Fibroblast of skin of right biceps (primary cell): ENCODE measurements at places on chromosomes 7 and 10.

- no peak for DNase-seq
Observed at GRCh38 chr7:46363688-46364087, 442.6 kb upstream of the IGFBP3 start.

- DNase-seq = peak; percentile 100
Observed at GRCh38 chr7:25854608-25855497, 297.1 kb upstream of the NFE2L3 start.

- no peak for DNase-seq
Observed at GRCh38 chr10:131149586-131149985, 161.9 kb downstream of the TCERG1L start.

- no peak for DNase-seq
Observed at GRCh38 chr10:100192350-100192749, 6.5 kb upstream of the ERLIN1 start.

GRCh38 chr7:17903337-17903736, 37.0 kb downstream of the SNX13 start:
- no peak for DNase-seq

- DNase-seq = no peak
Observed at GRCh38 chr7:70439651-70440050, 692.3 kb upstream of the GALNT17 start.

GRCh38 chr10:96768136-96768535, 47.8 kb upstream of the PIK3AP1 start:
- DNase-seq = no peak

GRCh38 chr10:49309691-49310411, 10.9 kb downstream of the C10orf71 start:
- no peak for DNase-seq

DNA sequence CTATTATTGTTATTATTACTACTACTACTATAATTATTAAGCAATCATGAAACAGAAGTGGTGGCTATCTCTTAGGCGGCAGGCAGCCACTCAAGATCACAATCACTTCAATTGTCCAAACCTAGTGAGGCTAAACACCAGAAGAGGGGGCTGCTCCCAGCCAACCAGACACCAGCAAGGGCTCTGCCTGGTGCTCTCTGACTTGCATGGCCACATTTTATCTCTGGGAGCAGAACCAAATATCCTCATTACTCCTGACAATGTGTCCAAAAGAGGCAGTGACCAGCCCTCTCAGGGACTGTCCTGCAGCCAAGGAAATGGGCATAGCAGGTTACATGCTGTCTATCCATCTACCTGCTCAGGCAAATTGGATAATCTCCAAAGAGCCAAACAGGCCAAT, 187.4 kb upstream of the PDE1C start:
- no peak for DNase-seq

DNA sequence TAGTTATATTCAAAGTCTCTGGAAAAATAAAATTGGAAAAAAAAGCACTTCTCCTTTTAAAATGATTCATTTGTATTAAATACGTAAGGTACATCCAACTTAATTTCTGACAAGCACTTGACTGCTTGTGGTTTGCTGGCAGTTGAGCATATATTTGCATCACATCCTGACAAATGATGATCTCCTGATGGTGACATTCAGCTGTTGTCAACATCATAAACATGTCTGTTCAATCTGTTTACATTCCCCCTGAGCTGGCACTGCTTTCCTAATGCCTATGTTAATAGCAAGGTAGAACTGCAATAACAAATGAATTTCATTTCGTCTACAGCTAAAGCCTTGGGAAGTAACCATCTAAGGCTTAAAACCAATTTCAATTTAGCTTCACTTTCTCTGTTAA, 24.4 kb downstream of the TSPAN12 start:
- no peak for DNase-seq

GRCh38 chr7:87219545-87220025, at the start of gene TMEM243:
TMEM243 (minus strand) TSS chr7:87219732; CDS start chr7:87219503, 229 bp downstream.
- peak; percentile 76 for DNase-seq

DNA sequence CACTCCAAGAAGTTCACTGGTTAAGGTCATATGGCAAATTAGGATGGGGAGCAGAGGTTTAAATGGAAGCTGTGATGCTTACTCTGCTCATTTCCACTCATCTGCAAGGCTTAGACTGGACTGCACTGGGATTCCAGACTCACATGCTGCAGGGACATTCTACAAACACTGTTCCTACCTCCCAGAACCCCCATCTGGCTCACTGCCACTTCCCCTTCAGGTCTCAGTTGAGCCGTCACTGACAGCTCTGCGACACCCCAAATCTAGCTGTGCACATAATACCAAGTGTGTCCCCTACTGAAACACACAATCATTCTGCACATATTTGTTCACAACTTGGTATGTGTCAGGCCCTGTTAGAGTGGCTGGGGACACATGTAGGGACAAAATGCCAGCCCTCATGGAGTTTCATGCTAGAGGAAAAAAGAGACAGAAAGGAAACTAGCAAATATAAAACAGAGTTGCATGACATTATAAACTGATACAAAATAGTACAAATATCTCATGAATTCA, 5.4 kb downstream of the PRKCQ start:
- no peak for DNase-seq

- DNase-seq = no peak
Observed at GRCh38 chr7:2510909-2511768, 8.4 kb upstream of the LFNG start.

DNA sequence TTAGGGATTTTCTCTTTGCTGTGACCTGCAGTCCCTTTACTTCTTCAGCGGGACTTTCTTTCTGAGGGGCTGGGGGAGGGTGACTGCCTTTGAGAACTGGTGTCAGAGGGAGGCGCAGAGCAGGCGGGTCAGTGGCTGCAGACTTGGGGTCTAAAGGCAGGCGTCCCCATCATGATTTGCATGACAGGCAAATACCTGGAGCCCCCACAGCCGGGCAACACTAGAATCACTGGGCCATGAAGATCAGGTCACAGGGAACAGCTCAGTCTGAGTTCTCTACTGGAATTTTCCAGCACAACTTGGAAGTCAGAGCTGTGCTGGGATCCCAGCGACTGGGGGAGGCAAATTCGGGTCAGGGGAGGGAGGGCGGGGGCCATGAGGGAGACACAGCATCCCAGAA, 29.2 kb upstream of the PITRM1 start:
- DNase-seq = no peak

DNA sequence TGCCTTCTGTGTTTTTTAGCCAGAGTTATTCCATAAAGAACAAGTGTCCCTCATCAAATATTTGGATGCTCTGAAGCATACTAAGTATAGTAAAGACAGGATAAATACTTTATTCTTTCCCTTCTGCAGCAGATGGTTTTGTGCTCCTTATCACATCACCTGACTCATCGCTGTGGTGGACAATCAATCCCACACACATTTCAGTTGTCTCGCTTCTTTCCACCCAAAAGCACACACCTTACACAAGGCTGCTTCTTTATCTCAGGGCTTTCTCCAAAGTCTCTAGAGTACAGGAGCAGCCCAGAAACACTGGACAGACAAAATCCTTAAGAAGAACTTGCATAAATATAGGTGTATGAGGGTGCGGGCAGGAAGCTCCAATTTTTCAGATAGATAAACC, 43.4 kb downstream of the IGF2BP3 start:
- no peak for DNase-seq

- DNase-seq = peak; percentile 100
Observed at GRCh38 chr7:134778941-134779740, at the start of gene CALD1. CALD1 (plus strand) TSS chr7:134779634; CDS start chr7:134867734, 88,100 bp downstream.

DNA sequence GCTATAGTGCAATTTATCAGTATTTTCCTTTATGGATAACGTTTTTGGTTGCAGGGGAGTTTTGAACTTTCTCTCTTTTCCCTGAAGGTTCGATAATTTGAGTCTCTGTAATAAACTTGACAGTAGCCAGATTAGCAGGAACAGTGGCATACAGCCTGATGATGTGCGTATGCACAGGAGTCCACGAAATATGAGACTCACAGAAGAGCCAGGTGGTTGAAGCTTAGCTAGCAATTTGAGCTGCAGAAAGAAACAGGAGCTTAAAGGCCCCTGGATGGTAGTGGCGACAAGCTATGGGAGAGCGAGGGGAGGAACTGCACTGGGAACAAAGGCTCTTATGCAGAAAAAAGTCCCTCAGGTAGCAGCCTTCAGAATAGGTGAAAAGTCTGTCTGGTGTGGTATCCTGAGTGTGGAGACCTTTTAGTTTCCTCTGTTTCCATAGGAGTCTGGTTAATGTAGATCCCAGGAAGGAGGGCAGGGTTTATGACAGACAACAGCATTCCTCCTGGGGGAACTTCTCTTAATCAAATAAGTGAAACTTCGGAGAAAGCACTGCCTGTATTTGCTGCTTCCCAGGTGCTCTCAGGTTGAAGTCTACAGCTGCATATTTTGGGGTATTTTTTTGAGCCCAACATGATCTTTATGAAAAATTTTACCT, 32.7 kb downstream of the FANK1 start:
- no peak for DNase-seq

DNA sequence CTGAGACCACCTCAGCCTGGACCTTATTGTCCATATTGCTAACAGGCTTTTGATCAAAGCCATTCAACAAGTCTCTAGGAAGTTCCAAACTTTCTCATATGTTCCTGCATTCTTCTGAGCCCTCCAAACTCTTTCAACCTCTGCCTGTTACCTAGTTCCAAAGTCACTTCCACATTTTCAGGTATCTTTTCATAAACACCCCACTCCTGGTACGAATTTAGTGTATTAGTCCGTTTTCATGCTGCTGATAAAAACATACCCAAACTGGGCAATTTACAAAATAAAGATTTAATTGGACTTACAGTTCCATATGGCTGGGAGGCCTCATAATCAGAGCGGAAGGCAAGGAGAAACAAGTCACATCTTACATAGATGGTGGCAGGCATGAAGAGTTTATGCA, 836.8 kb downstream of the SORCS1 start:
- no peak for DNase-seq

- peak; percentile 89 for DNase-seq
Observed at GRCh38 chr7:36658335-36659171, 65.7 kb downstream of the AOAH start.

DNA sequence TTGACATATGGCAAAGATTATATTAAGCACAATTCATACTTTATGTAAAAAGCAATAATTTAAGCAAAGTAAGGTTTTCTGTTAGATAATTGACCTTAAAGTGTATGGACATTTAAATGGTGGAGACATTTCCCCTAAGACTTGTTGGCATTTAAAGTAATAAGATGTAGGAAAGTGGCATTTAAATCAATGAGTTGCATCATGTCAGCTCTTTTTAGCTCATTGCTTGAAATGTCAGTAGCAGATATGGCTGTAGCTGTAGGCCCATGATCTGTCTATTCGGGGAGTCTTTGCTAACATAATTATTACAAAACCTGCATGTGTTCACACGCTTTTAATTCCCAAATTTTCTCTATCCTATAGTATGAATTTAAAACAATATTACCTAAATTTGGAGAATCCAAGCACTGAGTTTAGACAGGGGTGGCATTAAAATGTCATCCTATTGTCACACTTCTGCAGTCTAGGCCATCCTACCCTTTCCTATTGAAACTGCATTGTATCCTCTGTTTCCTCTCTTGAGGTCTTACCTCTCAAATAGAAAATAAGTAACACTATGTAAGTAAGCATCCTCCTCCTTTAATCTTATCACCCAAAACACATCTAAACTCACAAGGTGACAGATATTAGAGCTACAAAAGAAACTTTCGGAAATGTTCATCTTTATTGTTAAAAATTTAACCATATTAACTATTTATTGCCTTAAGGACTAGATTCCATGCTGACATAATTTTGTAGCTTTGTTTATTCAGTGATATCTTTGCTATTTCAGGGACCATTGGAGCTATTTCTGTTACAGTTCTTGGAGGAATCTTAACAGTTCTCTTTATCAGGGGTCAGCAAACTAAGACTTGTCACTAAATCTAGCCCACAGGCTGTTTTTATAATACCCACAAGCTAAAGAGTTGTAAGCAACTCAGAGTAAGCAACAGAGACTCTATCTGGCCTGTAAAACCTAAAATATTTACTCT, 91.2 kb downstream of the LCOR start:
- DNase-seq = no peak

DNA sequence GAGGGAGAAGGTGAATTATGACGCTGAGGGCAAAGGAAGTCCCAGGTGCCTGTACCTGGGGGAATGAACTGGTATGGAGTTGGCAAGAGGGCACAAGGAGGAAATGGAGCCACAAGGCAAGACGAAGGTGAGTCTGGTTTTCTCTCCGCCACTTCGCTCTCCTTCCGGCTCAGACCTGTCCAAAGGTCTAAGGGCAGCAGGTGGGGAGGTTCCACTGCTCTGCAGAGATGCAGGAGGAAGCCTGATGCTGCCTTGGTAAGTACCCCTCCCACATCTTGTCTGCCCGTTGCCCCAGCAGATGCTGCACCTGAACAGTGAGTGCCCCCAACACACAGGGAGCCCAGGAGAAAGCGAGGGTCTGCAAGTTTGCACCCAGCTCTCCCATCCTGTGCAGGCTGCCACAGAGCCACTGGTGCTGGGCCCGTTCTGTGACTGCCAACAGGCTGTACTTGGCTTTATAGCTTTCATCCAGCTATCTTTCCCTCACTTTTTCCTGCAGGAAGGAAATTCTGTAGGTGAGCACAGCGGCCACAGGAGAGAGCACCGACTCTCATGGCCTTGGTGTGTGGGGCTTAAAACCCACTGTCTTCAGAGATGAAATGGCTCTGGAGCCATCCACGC, 235.2 kb downstream of the COBL start:
- no peak for DNase-seq

DNA sequence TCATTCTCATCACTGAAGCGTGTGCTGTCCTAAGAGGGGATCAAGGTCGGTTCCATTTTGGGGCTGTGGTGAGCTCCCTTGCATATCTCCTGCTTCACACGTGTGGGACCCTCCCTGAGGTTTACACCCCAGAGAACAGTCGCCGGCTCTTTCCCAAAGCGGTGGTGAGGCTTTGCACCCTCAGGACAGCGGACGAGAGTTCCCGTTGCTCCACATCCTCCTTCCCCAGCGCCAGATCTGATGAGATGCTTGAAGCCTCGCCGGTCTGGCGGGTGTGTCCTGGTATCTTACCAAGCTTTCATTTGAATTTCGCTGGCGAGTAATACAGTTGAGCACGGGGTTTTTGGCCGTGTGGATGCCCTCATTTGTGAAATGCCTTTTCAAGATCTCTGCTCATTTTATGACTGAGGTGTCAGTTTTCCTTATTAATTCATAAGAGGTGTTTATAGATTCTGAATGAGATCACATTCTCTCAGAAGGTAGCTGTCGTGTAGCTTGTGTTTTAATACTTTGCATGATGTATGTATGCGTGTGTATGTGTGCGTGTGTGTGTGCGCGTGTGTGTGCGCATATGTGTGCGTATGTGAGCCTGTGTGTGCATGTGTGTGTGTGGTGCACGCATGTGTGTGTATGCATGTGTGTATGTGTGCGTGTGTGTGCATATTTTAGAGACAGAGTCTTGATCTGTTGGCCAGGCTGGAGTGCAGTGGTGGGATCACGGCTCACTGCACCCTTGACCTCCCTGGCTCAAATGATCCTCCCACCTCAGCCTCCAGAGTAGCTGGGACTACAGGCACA, 30.7 kb downstream of the ELFN1 start:
- no peak for DNase-seq

GRCh38 chr7:127667017-127667670, 15.2 kb downstream of the SND1 start:
- DNase-seq = peak; percentile 84

- DNase-seq = no peak
Observed at GRCh38 chr7:137449016-137449415, 105.5 kb upstream of the PTN start.

- peak; percentile 70 for DNase-seq
Observed at GRCh38 chr10:86648704-86649427, 5.5 kb upstream of the OPN4 start.
